ENCODE measurements at places on chromosomes 2 and 18. TPM values are rescaled to one million over a fixed set of nuclear protein-coding genes. Genes with fewer than 3 reads are reported as not detected.

GPR75 gene
- total RNA-seq: 1.3 TPM

ASAP2 gene
- 61.9 TPM for total RNA-seq

PDCD1 gene
- not detected for total RNA-seq

RBKS gene
- 0.99 TPM for total RNA-seq

GPATCH11 gene
- 5.8 TPM for total RNA-seq

CCDC68 gene
- total RNA-seq: 5.9 TPM

LRP1B gene
- total RNA-seq: 0.18 TPM

WBP1 gene
- 36.8 TPM for total RNA-seq

CERKL gene
- not detected for total RNA-seq

ADRA2B gene
- total RNA-seq: not detected

GALNT14 gene
- total RNA-seq: not detected

BOK gene
- 51.2 TPM for total RNA-seq

TXNL4A gene
- total RNA-seq: 79.0 TPM

FOXI3 gene
- not detected for total RNA-seq

BCL11A gene
- total RNA-seq: 0.36 TPM

C2orf66 gene
- total RNA-seq: 0.09 TPM

MBP gene
- 17.8 TPM for total RNA-seq

POTEC gene
- total RNA-seq: not detected

ESPNL gene
- not detected for total RNA-seq

AQP12A gene
- not detected for total RNA-seq

DQX1 gene
- 0.09 TPM for total RNA-seq

POMC gene
- total RNA-seq: 0.66 TPM

SERPINB7 gene
- total RNA-seq: not detected

ID2 gene
- total RNA-seq: 15.5 TPM

IL36G gene
- total RNA-seq: not detected

CRACDL gene
- 8.7 TPM for total RNA-seq

CDH2 gene
- total RNA-seq: 137 TPM

CD28 gene
- under 0.01 TPM for total RNA-seq

SLC38A11 gene
- not detected for total RNA-seq

KIF1A gene
- not detected for total RNA-seq

NYAP2 gene
- not detected for total RNA-seq

OR6B3 gene
- not detected for total RNA-seq
